Eye (tissue), 1 donor: ENCODE measurements at places on chromosomes 4 and X.

- DNase-seq, result peak; percentile 52
Observed at GRCh38 chrX:116204932-116205331, 34.4 kb downstream of the AGTR2 start.

- DNase-seq, result no peak
Observed at GRCh38 chr4:15434676-15435075, 6.8 kb downstream of the C1QTNF7 start.

GRCh38 chrX:137896123-137896522 is 330.2 kb downstream of the ZIC3 start:
- no peak for DNase-seq

GRCh38 chr4:72857216-72857615 is 212.3 kb downstream of the COX18 start:
- DNase-seq, result no peak

DNA sequence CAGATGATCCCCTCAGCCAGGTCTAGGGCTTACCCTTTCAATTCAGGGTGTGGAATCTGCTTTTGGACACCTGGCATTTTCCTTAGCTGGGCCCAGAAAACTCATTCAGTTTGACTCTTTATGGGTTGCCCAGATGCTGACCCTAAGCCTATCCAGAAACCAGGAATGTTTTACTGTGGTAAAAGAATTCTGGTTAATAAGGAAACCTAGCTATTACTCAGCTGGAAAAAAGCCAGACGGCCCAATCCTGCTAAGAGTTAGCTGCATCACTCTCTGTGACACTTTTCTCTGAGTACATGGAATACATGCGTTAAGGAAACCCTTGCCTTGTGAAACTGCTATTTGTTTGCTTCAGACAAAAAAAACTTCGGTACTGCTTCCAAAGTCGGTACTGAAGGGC is 28.0 kb downstream of the ING2 start:
- DNase-seq, result peak; percentile 15

DNA sequence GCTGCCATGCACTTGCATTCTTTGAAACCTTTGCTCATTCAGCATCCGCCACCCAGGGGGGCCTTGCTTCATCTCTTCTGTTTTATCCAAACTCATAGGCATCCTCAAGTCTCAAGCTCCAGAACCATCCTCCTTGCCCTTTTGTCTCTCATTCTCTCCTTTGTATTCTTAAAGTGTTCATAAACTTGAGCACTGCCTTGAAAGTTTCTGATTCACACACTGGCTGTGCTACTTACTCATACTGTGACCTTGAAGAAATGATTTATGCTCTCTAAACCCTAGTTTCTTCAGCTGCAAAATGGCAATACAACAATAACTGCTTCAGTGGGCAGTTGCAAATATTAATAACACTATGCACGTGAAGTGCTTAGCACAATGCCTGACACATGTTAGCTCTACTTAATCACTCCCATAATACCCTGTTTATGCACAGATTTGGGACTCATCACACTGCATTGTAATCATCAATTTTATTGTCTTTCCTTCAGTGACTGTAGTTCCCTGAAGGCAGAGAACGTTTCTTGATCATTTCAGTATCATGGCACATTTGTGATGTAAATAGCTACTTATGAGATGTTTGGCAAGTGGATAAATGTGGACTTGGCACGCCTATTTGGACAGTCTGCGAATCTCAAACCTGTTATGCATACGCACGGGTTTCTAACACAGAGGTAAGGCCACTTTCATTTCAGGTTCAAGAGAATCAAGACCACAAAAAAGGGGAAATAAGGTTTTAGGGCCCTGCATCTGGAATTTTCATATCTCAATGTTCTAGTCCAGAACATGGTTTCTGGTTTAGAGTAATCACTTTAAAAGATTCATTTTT is 291.0 kb downstream of the LDB2 start:
- no peak for DNase-seq

- no peak for DNase-seq
Observed at GRCh38 chr4:18294846-18295245, 273.3 kb upstream of the LCORL start.

DNA sequence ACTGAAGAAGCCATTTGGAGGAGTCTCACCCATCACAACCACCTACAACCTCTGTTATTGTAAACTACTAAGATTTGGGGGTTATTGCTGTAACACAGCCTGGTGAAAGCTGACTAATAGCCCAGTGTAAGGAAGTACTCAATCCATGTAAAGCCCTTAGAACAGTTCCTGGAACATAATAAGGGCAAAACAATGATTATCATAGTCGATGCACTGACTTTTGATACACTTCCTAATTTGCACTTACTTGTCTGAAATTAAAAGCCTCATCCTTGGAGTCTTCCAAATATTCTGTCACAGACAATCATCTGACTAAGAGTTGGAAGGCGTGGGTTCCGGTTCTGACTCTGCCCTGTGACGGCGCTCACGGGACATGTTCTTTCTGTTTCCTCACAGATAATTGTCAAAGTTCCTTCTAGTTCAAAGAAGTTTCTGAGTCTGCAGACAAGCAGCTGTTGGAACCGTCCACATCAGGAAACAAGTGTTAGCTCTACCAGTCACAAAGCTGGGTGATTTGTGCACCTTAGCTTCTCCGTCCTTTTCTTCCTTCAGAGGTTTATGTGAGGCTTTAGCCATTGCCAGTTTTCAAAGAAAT is 33.4 kb upstream of the RASGEF1B start:
- no peak for DNase-seq

GRCh38 chrX:63514569-63515080 is 163.5 kb upstream of the SPIN4 start:
- DNase-seq, result no peak

DNA sequence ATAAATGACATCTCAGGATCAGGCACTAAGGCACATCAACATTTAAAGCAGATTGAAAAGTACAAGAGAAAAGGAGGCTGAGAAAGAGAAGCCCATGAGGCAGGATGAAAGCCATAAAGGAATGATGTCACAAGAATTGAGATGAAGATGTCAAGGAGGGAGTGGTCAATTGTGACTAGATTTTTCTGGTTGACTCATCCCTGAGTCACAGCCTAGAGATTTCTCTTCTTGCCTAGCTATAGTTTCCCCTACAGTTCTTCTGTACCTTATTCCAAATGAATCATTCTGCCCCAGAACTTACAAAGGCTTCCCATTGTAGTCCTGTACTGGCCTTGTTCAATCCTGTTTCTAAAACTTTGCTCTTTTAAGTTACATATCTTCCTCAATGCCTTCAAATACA is 3.4 kb upstream of the USP53 start:
- no peak for DNase-seq

- no peak for DNase-seq
Observed at GRCh38 chr4:181272422-181272821, 970.8 kb upstream of the TENM3 start.

DNA sequence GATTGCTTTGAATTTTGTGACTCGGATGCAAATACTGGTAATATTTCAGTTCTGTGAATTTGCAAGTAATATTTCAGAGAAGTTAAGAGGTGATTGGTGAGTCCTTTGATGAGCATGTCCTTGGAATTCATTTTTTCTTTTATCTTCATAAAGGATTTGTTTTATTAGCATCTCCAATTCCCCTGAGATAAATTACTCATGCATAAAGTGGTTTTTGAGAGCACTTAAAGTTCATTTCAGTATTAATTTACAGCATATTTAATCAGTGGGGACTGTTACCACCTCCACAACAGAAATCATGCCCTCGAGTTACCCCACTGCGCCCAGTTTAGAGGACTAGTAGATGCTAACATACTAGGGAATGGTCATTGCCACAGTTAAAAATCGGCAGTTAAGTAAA is 65.0 kb downstream of the ZFX start:
- no peak for DNase-seq

GRCh38 chr4:185142564-185142911 is 528 bp upstream of the SLC25A4 start:
- no peak for DNase-seq

GRCh38 chr4:24105327-24106038 is 215.6 kb upstream of the PPARGC1A start:
- peak; percentile 32 for DNase-seq

DNA sequence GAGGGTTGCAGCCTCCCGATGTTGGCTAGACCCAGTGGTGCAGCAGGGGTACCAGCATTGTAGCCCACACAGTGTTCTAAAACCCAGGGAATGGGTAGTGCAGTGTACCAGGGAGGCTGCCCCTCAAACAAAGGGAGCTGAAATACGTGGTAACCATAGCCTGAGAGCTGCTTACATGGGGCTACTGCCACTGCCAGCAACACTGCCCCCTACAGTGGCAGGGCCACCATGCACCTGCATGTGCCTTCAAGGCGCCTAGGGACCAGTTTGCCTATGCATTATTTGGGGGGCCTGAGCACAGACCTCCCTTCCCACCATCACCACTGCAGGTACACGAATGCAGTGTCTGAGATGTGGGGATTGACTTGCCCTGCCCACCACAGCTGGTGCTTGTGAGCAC is 21.0 kb upstream of the BMP15 start:
- DNase-seq, result no peak

DNA sequence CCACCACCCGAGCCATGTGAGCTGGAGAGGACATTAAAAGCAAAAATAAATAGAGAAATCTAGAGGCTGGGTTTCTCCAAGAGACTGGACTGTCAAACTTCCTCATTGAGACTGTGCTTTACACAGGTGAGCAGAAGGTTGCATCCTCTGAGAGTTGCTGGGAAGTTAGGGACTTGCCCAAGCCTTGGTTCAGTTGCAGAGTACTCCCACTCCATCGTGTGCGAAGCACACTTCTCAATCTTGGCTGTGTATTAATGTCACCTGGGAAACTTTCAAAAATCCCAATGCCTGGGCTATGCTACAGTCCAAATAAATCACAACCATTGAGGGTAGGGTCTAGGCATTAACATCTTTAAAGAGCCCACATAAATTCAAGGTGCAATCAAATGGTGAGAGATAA is 89.2 kb downstream of the ZNF330 start:
- DNase-seq, result no peak

DNA sequence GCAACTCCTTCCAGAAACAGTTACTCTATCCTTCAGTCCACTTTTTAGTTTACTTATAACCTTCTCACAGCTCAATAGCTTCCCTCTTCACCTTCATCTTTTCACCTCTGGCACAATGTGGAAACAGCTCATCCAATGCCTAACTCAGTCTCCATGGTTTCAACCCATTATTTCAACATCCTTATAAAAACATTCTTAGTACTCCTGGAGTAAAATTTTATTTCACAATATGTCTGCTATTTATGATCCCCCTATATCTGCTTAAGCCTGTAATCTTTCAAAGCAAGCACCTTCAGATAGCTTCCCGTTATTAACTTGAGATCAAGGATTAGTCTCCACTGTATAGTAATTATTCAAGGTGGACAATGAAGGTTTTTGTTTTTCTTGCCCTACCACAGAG is 156.3 kb downstream of the GASK1B start:
- no peak for DNase-seq

DNA sequence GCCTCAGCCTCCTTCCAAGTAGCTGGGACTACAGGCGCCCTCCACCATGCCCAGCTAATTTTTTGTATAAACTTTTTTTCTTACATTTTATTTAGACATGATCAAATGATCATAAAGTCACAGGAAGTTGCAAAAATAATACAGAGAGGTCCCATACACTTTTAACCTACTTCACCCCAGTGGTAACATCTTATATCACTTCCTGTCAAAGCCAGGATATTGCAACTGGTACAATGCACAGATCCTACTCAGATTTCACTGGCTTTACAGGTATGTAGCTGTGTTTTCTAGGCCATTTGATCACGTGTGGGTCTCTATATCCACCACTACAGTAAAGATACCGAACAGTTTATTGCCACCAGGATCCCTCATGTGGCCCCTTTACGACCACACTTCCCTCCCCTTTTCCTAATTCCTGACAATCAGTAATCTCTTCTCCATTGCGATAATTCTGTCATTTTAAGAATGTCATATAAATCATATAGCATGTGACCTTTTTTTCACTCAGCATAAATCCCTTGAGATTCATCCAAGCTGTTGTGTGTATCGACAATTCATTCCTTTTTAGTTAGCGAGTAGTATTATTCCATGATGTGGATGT is 18.0 kb downstream of the RPS6KA3 start:
- no peak for DNase-seq

DNA sequence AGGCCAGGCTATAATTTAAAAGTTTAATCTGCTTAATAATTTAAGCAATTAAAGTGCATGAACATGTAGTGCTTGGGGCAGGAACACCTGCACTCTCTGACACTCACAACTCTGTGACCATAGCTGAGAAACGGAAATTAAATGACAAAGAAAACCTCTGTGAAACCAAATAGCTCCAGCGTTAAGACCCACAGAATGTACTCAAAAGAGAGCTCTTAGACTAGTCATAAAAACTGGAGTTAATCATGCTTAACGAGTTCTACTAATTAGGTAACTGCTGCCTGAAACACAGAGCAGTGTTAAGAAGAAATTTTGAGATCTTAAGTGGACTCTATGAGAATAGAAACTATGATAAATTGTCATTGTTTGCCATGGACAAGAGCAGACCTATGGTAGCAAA is 174.4 kb upstream of the SPIN4 start:
- no peak for DNase-seq

GRCh38 chr4:1305261-1305711 is 15.6 kb downstream of the MAEA start:
- no peak for DNase-seq

DNA sequence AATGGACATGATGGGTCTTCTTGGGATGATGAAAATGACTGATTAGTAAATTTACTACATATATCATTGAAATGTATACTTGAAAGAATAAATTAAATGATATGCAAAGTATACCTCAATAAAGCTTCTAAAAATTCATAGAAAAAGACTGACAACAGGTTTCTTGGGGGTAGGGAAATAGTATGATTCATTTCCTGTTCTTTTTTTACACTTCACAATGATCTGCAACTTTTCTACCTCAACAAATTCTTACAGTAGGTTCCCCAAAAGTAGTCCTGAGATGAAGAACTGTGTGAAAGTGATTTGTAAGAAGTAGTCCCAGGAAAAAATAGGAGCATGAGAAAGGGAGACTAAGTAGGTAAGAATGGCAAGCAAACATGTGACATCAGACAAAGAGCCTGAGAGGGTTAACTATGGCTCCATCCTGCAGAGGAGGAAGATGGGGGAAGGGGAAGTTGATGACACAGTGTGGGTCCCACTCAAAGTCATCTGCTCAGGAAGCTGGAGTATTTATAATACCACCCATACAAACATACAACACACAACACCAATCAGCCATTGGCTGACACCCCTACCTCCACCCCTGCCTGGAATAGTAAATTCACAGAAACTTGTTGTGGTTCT is 73.9 kb downstream of the ARHGAP6 start:
- no peak for DNase-seq

DNA sequence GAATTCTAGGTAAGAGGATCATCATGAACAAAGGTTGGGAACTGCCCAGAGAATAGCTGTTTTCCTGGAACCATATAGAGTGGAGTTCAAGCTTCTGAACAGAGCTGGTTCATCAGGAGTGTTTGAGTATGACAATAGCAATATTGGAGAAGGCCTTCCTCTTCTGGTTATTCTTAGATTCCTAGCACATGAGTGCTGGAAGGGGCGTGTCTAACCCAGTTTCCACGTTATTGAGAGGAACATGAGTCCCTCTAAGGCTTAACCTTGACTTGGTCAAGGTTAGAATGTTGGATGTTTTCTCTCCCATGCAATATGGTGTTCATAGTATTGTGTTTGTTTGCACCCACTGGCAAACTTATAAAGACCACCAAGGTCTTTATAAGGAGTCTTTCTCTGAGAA is 101.3 kb downstream of the TSPAN7 start:
- DNase-seq, result no peak
